ENCODE measurements at places on chromosomes 1 and 21.

DNA sequence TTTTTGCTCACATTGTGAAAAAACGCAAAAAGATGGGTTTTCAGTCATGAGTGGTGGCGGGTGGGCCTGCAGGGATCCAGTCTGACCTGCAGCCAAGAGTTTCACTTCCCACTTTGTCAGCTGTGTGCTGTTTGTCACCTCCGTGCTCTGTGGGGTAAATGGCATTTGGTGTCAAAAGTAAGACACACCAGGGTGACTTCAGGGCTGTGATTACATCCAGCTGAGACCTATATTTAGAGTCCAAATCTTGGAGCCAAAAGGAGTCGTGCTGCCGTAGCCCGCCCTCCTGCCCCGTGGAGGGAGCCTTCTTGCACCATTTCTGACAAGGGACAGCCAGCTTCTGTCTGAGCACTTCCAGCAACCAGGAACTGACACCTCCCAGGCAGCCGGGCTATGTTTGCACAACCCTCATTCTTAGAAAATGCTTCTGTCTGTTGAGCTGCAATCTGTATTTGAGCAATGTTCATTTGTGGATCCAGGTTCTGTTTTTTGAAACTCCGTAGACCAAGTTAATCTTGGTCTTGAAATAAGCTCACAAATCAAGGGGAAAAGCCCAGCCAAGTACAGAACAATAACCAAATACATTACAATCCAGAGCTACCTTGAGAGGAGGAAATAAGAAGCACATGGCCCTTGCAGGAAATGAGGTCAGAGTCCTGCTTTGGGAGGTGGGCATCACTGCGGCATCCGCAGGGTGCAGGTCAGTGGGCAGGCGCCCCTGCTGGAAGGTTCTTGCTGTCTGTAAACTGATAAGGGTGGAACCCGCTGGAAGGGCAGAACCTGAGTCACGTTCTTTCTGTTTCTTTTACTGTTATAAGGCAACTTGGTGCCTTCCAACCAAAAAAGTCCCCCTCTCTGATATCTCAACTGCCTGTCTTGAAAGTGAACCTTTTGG lies 14.4 kb downstream of the ABCG1 start:
- DNase-seq = peak; percentile 60

DNA sequence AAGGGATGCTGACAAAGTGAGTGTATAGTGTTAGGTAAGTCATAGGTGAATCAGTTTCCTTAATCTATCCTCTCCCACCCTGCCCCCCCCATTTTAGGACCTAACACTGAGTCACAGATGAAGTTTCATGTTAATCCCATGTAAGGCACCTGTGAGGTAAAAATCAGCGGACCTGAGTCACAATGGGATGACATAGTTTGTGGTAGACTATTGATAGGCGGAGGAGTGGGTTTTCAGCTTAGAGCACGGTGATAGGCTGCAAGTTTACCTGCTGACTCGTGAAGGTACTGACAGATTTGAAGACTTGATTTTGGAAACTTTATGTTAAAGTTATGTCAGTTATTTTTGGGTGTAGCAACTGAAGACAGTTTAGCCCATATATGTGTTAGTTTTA lies 1.7 kb downstream of the TOR1AIP1 start:
- peak; percentile 59 for DNase-seq

DNA sequence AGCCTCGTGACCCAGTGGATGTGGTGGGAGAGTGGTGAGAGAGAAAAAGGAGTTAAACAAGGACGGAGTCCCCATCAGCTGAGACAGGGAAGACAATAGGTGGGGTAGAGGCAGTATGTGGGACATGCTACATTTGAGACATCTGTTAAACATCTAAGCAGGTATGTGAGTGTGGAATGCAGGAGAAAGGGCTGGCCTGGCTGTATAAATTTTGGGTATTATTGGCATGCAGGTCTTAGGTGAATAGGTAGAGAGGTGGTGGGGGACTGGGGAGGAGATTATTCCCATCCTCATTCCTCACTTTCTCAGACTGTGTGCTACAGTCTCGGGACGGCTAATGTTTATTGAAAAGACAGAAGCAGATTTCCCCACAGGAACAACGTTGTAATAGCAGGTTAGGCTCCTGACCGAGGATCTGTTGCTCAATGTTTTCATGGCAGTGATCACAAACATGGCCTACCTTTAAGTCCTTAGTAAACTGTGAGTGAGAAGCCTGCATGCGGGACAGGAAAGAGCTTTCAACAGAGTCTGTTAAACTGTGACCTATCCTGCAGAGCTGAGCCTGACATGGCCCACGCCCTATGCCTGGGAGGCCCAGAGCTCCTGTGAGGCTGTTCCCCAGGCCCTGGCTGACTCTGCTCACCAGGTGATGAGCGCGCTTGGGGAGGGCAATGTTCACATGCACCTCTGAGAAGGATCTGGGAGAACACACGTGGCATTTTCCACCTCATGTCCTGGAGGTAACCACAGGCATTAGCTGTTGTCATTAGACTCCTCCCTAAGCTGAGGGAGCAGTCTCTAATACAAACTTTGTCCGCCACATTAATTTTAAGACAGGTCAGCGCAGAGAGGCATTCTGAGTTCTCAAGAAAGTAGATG lies 16.5 kb downstream of the VSIG8 start:
- DNase-seq = no peak

DNA sequence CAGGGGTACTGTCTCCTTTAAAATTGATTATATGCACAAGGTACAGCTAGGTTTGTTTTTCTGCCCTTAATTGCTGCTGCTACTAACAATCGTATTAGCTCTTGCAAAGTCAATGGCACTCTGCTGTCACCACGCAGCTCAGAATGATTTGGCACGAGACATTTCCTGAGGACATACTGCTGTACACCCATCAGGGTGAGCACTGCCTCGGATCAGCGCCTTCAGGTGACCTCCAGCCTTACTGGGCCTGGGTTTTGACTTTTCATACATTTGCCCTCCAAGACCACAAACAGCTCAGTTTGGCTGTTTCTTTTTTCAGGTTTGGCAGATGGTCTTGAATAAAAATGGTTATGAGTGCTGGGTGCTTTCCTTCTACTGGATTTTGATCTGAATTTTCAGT lies 110.9 kb downstream of the NTPCR start:
- no peak for DNase-seq

GRCh38 chr21:25080141-25080540 lies 527.1 kb downstream of the MRPL39 start:
- DNase-seq = no peak

DNA sequence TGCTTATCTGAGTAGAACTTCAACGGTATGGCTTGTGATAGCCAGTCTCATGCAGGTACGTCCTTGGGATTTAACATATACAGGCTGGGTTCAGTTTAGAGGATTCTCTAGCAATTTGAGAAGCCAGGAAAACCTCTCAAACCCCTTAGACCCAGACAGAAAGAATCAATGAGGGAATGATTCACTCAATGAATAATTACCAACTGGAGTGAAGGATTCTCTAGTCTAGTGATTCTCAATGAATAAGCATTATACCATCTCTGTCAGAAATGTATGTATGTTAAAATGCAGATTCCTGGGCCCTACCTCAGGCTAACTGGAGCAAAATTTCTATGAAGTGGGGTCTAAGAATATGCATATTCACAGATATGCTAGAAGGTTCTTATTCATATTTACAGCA lies 54.5 kb upstream of the APP start:
- DNase-seq = no peak

- DNase-seq = no peak
Observed at GRCh38 chr1:109508873-109509175, 703 bp downstream of the AMIGO1 start.

DNA sequence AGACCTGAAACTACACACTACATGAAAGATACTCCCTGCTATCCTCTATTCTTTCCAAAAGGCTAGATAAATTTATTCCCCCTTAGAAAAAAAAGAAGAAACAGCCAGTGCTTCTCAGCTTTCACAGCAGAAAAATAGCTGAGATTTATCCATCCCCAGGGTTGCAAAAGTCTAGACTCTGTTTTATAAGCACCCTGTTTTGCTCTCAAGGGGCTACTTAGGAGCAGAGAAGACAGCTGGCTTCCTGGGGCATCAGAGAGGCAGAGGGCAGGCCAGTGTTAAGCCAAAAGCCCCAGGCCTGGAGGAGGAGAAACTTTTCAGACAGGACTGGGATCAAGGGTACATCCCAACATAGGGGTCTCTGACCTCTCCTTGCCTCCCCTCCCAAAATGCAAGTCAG lies 3.9 kb downstream of the LAMB3 start:
- DNase-seq = no peak

GRCh38 chr1:152697701-152698600 lies at the start of gene LCE2A:
Gene LCE2A (plus strand): TSS chr1:152698345. CDS start chr1:152698902, 557 bp downstream.
- no peak for DNase-seq

GRCh38 chr21:39467746-39468145 lies 16.0 kb downstream of the SH3BGR start:
- DNase-seq = no peak
